AG04449 (cell line): ENCODE measurements at places on chromosomes 1 and 21.

- DNase-seq: no peak
Measured at GRCh38 chr1:197806718-197807117, 31.4 kb upstream of the DENND1B start.

DNA sequence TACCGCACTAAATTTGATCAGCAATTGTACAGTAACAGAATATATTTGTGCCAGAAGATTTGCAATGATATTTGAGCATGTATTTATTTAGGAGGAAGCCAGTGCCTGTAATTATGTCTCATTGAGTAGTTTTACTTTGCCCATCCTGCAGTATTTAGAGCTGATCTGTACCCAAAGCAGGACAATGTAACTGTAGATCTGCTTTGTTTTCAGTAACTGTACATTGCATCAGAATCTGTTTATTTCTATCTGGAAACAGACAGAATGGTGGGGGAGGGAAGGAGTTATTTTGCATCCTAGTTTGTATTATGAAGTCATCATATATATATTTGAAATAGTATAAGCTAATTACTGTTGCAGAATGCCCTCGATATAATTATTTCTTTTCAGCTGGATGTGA is 36.2 kb upstream of the LRRC8C start:
- no peak for DNase-seq

- DNase-seq: no peak
Measured at GRCh38 chr1:27879374-27880082, 7.2 kb downstream of the THEMIS2 start.

DNA sequence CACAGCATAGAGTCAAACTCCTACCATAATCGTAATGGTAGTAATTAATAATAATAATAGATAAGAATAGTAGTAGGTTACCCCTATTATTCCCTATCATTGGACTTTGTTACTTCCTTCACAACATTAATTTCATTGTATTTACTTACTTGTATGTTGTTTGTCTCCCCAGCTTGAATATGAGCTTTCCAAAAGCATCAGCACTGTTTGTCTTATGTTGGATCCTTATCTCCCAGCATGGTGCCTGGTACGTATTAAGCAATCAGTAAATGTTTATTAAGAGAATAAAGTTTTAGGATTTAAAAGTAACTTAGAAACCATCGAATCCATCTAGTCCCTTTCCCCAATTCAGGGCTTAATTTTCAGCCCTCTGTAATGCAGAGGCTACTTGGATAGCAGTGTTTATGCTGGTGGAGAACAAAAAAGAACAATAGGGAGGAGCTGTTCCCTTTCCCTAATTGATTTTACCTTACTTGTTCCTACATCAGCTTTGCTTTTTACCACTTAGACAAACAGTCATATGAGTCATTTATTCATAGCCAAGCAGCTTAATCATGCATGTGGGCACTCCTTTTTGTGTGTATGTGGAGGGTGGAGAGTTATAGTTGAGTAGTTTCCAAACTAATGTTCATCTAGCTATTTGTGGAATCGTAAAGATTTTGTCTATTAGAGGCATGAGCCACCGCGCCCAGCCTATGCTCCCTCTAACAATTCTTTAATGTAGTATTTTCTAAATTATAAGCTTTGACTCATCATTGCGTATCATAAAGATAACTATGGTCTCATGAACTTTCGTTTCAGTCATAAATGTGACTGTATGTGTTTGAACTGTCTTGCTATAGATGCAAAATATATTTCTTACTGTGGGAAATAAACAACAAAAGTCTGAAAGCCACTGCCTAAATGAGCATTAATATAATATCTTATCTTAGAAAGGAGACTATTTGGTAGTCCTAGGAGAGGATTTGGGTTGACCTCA is 20.9 kb upstream of the DR1 start:
- peak; percentile 74 for DNase-seq

DNA sequence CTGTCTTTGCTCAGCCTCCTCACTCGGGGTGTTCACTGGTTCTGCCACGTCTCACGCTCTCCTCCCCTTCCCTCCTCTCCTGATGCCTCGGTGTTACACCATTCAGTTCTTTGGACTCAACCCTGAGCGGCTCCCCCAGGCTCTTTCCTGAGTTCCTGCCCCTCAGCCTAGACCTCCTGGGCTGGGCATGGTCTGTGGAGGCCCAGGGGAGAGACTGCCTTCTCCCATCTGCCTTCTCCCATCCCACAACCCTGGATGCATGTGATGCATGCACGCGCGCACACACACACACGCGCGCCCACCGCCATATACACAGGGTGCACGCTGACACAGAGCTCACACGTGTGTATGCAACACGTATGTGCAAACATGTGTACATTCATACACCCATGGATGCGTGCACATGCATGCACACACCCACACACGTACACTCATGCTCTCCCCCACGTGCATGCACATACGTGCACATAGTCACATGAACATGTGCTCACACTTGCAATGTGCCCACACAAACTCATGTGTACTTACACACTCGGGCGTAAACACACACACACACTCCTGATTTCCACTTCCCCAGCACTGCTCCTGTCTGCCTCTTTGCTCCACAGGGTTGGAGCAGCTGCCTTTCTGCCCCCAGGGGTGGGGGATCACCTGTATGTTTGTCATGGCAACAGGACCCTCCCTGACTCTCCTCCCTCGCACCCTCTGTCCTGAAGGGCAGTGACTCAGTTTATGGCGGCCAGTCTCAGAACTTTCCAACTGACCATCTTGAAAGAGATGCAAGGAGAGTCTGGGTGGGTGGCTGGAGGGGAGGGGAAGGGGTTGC is 59.0 kb downstream of the HUNK start:
- DNase-seq: no peak

DNA sequence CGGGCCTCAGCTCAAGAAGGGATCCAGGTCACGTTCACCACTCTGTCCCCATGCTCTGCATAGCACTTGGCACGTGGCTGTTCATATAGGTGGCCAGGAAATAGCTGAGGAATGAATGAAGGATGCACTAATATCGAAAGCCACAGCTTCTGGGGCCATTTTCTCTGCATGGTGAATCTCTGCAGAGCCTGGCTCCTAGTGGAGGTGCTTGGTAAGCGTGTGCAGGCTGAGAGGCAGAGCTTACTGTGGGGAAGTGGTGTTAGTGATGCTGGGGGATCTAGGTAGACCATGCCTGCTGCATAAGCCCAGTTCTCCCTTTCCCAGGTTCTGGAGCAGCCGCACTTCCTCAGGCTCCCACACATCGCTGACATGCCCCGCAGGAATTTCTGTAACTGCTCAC is 8.3 kb downstream of the CSRP1 start:
- no peak for DNase-seq

DNA sequence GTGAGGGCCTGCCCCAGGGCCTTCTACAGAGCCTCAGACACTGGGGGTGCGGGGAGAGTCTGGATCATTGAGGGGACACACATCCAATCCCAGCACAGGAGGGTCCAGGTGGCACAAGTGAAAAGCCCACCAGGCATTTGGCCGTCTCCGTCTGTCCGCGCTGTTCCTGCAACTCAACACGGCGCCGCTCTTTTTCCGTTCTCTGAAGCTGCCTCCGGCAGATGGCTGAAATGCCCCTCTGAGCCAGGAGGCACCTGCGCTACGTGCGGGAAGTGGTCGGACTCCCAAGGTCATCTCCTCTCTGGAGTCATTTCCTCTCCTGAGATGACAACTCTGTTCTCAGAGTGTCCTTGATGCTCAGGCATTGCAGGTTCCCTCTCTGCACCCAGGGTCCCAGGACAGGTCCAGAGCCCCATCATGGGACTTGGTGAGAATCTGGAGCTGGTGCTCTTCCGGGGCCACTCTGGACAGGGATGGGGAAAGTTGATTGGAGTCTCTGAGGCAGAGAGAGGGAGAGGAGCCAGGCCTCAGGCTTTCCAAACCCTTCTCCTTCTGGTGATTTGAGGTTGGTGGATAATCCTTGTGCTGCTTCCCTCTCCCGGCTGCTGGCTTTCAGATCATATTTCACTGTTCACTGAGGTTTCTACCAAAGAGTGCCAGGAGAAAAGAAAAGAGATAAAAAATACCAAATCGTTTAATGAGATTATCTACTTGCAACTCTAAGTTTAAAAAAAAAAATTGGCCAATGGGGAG is 14.0 kb upstream of the MIXL1 start:
- DNase-seq: no peak
